Right renal pelvis (tissue), 4 donors: ENCODE measurements at places on chromosomes 12 and 14. TPM values are rescaled to one million over a fixed set of nuclear protein-coding genes. Genes with fewer than 3 reads are reported as not detected.

- DNase-seq: no peak
These were observed 43.3 kb downstream of the SFSWAP start for GRCh38 chr12:131754184-131754583.

GRCh38 chr14:56895154-56895553 is 84.9 kb upstream of the OTX2 start:
- no peak for DNase-seq

DNA sequence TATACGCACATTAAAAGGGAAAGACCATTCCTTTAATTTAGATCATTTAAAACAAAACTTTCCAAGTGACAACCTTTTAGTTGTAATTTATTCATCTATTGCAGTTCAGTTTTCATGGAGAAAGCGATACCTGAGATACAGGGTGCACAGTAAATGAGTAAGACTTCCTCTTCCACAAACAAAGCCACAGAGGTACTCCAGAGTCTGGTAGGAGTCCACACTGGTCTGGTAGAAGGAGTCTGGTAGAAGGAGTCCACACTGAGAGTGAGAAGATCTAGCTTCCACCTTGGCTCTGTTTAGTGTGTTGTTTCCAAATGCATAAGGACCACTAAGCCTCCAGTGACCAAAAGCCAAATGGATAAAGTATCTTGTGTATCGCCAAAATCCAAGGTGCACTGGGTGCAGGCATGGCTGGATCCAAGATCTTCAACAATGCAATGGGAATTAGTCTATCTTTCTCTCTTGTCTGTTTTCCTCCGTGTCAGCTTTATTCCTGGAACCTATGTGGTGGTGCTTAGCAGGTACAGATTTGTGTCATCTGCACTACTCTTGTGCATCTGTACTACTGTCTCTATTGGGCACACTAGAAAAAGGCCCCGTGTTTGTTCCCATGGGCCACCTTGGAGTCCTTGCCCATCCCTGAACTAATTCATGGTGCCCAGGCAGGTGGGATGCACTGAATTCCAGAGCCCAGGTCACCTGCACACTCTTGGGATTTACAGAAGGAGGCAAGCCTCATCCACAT is 331.1 kb downstream of the BCL11B start:
- DNase-seq: no peak

GPR162 gene
- 29.1 TPM for polyA plus RNA-seq

DNA sequence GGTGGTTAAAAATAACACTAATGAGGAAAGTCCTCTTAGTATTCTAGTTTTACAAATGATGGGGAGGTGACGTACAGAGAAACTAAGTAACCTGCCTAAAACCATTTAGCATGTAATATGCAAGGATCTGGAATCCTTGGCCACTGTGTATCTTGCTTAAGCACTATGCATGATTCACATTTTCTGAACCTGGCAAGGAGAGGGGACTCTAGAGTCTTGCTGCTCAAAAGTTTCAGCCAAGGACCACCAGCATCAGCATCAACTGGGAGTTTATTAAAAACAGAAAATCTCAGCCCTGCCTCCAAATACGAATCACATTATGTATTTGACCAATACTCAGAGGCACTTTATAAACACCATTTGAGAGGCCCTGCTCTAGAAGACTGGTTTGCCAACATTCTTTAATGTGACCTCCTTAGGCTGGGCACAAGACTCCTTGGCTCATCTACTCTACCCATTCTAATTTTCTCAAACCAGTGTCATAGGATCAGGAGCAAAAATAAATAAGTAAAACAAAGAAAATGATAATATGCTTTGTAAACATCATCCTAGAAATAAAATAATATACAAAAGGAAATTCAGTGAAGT is 52.9 kb downstream of the ABCC9 start:
- no peak for DNase-seq

- DNase-seq: no peak
These were observed 192.8 kb upstream of the KRR1 start for GRCh38 chr12:75704208-75704607.

DACT1 gene
- 31.0 TPM for polyA plus RNA-seq

IAPP gene
- polyA plus RNA-seq: not detected

DNA sequence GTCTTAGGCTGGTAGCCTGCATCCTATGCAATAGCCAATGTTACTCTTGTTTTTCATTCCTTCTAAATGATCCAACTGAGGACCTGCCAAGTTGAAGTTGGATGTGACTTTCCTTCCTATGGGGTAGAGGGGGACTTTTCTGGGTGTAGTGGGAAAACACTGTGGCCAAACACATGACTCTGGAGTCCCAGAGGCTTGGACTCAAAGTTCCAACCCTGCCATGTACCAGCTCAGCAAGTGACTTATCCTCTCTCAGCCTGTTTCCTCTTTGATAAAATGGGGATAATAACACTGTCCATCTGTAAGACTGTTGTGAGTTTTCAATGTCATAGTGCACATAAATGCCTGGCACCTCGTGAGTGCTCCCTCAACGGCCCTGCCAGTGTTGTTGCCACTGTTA is 97.0 kb downstream of the ZFP36L1 start:
- DNase-seq: no peak

STON2 gene
- polyA plus RNA-seq: 44.7 TPM

ALG10B gene
- 14.2 TPM for polyA plus RNA-seq

GRCh38 chr12:12216349-12217017 is 50.4 kb downstream of the LRP6 start:
- no peak for DNase-seq

DNA sequence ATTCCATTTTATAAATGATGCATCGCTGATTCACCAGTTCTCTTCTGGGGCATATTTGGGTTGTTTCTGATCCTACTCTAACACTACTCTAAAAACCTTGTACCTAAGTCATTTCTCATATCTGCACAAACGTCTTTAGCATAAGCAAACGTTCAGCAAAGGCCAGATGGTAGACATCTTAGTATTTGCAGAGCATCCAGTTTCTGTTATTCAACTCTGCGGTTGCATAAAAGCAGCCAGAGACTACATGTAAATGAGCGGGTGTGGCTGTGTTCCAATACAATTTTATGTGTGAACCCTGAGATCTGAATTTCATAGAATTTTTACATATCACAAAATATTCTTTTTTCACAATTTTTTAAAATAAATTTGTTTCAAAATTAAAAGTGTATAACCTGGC is 22.8 kb upstream of the MMP17 start:
- DNase-seq: no peak

DNA sequence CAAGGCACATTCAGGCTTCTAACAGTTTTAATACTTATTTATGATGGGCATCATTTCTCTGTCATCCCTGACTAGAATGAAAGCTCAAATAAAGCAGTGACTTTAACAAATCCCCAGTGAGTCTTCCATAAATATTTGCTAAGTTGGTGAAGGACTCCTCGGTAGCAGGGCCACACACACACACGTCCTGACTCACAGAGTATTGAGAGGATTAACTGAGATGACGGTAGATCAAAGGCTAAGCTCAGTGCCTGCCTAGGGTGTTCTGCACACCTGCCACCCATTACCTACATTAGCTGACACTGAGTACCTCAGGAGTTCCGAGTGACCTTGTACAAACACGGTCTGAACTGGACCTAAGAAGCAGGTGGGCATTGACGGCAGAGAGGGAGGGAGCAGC is 197.3 kb upstream of the SFSWAP start:
- no peak for DNase-seq

- DNase-seq: no peak
These were observed 2.1 kb downstream of the SARNP start for GRCh38 chr12:55815473-55815872.

- no peak for DNase-seq
These were observed 32.4 kb downstream of the ADCK1 start for GRCh38 chr14:77832297-77832696.

DNA sequence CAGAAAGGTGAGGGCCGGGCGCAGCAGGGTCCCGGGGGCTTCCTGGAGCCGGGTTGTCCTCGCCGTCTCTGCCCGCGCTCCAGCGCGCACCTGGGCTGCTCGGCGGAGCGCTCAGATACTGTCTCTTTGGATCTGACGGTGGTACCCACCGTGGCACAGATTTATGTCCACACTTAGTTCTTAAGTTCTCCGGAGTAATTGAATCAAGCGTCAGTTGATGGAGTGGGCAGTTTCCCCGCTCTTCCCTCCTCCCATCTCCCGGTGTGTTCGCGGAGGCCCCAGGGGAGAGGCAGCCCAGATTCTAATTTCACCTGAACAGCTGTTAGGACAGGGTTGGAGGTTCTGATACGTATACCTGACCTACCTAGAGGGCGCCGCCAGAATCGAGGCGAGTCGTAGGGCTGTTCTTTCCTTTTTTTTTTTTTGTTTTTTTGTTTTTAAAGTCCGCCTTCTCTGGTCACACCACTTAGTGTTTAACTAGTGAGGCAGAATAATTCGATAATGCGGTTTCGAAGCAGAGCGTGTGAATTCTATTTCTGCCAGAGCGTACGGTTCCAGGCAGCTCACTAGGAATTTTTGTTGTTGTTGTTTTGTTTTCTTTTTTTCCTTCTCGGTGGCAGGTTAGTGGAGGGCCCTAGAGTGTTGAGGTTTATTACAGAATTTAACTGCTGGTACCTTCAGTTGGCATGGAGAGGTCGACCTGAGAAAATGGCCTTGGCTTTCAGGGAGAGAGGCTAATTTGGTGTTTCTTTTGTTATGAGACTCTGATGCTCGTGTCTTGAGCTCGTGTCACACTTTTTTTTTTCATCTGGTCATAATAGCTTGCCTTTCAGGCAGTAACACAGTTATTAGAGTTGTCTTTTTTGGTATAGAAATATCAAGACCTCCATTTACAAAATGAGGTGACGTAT is 22.3 kb upstream of the GNS start:
- DNase-seq: no peak

DNA sequence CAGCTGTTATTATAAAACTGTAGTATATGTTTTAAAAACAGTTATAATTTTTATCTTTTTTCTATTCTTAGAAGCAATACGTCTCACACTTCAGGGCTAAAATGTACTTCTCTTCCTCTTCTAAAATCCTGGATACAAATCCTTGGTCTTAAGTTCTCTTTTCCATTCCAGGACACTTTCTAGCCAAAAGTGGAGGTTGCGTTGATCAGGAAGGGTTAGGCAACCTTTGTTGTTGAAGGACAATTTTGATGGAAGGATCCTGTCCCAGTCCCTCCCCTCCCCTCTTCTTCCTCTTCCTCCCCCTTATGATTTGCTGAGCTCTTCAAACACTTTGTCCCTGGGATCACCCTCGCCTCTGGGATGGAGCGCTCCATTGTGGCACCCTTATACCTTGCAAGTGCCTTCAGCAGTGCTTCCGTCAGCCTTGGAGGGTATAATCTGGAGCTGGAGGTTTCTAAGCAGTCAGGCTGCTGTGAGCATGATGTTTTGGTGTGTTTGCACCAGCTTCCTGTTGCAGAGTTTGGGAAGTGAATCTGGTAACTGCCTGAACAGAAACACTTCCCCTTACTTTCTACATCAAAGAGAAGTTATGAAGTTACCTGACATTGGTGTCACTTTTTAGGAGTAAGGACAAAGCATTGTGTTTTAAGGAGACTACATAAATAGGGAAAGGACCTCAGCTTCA is 87.4 kb upstream of the SLC38A2 start:
- DNase-seq: no peak

RNASE7 gene
- 0.71 TPM for polyA plus RNA-seq

DNA sequence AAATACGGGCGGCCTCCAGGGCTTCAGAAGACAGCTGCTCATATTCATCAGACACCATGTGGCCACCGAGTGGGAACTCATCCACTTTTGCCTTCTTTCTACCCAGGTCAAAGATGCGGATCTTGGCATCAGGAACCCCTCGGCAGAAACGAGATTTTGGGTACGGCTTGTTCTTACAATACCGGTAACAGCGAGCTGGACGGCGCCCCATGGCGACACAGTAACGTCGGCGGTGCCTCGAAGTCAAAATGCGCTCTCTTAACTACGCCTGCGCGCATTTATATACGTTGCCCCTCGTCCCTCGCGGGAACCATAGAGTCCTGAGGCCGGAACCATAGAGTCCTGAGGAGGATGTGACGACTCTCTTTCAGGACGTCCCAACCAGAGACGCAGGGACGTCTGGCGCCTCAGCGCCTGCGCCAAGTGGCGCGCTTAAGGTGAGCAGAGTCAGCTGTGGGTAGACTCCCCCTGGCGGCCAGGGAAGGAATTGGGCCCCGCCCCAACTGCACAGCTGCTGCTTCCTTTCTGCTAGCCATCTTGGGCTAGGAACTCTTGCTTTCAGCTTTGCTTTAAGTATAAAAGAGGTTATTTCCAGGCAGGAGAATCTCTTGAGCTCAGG is at the start of gene RPL10L:
TSS of gene RPL10L (minus strand) at position 256 of the 619 bp plus-strand sequence. CDS start at position 211, 45 bp downstream.
- DNase-seq: no peak

GRCh38 chr12:66321435-66321834 is 19.1 kb downstream of the HELB start:
- DNase-seq: no peak

GUCY2C gene
- 0.89 TPM for polyA plus RNA-seq

SETD1B gene
- 17.3 TPM for polyA plus RNA-seq

- no peak for DNase-seq
These were observed 52.4 kb upstream of the EIF5 start for GRCh38 chr14:103281496-103282231.
